ENCODE measurements at places on chromosomes 3 and 15. TPM values are rescaled to one million over a fixed set of nuclear protein-coding genes. Genes with fewer than 3 reads are reported as not detected.

- no peak for DNase-seq
These were observed 11.5 kb downstream of the PLA2G4F start for GRCh38 chr15:42144841-42145375.

- DNase-seq: no peak
These were observed 1.4 kb downstream of the PSMA4 start for GRCh38 chr15:78541744-78542034.

DNA sequence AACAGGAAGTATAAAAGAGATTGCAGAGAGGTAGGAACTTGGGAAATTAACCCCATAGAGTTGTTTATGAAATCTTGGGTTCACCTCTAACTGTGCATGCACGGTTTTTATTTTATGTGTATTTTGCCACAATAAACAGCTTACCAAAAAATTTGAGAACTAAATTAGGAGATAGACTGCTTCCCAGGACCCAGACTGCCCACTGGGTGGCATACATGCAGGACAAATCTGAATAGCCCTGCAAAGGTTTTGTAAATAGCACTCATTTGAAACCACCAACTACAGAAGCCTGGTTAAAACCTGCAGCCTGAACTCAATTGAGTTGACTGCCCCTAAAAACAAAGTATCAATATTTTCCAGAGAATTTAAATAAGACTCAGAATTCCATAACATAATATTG, 96.4 kb upstream of the SLCO2A1 start:
- DNase-seq: no peak

Gene CHRM5
- polyA plus RNA-seq: 0.25 TPM

Gene LMAN1L
- polyA plus RNA-seq: 0.04 TPM

- no peak for DNase-seq
These were observed 8.1 kb upstream of the PRR23E start for GRCh38 chr3:127184870-127185216.

GRCh38 chr3:174202116-174202515, 657.0 kb upstream of the NAALADL2 start:
- no peak for DNase-seq

DNA sequence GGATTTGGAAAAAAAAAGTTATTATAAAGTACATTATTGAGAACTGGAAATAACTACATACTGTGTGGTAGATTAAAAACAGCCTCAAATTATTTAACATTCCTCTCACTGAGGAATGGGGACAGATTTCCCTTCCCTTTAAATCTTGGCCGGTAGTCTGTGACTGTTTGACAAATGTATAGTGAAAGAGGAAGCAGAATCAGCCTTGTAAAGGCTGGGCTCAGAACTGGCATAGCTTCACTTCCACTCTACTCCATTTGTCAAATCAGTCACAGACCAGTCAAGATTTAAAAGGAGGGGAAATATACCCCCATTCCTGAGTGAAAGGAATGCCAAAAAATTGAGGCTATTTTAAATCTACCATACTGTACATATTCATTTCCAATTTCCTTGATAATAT, 18.2 kb upstream of the B4GALT4 start:
- DNase-seq: no peak

DNA sequence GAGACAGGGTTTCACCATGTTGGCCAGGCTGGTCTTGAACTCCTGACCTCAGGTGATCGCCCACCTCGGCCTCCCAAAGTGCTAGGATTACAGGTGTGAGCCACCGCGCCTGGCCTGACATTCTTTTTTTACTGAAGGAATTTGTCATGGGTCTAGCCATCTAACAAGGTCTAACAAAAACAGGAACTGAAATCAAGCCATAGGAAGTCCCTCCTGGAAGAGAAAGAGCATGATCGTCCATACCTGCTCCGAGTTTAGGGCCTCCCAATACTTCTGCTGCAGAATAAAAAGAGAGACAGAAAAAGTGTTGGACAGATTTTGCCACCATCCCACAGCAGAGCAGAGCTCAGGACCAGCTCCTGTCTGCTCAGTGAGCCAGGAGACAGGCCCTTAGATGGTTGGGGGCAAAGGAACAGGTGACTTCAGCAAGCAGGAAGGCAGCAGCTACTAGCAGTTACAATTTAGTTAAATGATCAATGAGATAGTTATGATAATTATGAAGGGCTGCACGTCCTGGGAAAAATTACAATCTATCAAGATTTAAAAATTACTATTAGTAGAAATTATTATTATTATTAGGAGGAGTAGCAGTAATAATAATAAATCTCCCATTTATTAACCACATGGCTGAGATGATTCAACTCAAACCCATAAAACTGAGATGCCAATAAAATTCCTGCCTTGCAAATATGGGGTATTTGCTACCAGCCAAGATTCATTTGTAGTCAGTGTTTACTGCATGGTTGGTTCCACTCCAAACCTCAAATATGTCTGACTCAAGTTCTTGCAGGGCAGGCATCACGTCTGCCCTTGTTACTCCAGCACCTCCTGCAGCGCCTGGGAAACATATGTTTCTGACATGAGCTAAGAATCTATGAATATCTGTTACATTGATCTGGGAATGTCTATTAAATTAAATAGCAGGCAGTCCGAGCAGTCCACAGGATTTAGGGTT, 40.1 kb downstream of the TMEM44 start:
- no peak for DNase-seq

Gene PLOD2
- polyA plus RNA-seq: 152 TPM

All from renal pelvis (tissue), 12 donors.